ENCODE measurements at places on chromosomes 16 and 17.
A peak's percentile ranks its signal among the peaks of the same experiment; 100 is the strongest.

- DNase-seq = no peak
These were observed 108.1 kb downstream of the ADCY9 start for GRCh38 chr16:4008116-4008515.

GRCh38 chr16:21608639-21609328 lies 9.4 kb downstream of the METTL9 start:
- DNase-seq = no peak

DNA sequence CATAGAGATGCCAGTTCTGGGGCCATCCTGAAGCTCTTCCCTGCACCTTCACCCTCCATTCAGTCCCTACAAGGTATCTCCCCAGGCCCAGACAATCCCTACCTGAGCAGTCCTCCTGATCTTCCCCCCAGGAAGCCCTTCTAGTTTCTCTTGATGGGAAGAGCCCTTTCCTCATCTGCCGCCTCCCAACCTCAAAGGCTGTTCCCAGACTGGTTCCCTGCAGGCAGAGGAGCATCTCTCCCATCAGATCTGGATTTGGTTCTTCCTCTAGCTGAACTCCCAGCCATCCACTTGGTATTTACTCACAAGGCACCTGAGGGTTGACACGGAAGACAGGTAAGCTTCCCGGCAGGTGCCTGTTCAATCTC lies 24.6 kb upstream of the PHB1 start:
- no peak for DNase-seq

- no peak for DNase-seq
These were observed 232.0 kb downstream of the SNX29 start for GRCh38 chr16:12208341-12209035.

DNA sequence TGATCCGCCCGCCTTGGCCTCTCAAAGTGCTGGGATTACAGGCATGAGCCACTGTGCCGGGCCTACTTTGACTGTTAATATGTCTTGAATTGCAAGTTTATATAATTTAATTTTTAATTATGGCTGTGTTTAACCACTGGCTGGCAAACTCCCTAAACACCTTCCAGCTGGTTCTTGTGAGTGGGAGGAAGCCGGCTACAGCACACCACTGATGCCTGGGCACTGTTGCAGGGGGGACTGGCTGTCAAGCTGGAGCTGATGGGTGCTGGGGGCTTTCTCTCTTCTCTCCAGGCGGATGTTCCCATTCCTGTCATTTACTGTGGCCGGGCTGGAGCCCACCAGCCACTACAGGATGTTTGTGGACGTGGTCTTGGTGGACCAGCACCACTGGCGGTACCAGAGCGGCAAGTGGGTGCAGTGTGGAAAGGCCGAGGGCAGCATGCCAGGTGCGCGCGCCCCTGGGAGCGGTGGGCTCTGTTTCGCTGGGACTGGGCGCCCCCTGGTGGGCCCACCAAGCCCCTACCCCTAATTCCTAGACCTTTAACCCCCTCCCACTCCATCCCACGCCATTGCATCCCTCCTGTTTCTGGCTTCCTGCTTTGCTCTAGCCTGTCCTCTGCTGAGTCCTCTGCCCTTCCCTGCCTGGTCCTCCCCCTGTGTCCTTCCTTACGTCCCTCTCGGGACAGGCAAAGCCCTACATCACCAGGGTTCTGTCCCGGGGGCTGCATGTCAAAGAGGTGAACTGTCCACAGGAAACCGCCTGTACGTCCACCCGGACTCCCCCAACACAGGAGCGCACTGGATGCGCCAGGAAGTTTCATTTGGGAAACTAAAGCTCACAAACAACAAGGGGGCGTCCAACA lies 9.5 kb downstream of the TBX21 start:
- DNase-seq = no peak

GRCh38 chr17:65618516-65618915 lies 57.1 kb upstream of the AXIN2 start:
- DNase-seq = no peak

- DNase-seq = no peak
These were observed 1.2 kb downstream of the GALK1 start for GRCh38 chr17:75763613-75764416.

GRCh38 chr17:75262112-75262606 lies 480 bp downstream of the MRPS7 start:
- DNase-seq = no peak

- no peak for DNase-seq
These were observed 9.6 kb downstream of the EMC6 start for GRCh38 chr17:3678095-3678820.

GRCh38 chr16:48426244-48427141 lies 41.3 kb upstream of the SIAH1 start:
- no peak for DNase-seq

- no peak for DNase-seq
These were observed 5.6 kb downstream of the PER1 start for GRCh38 chr17:8146381-8147140.

GRCh38 chr17:6035801-6036394 lies 34.3 kb upstream of the WSCD1 start:
- DNase-seq = no peak

DNA sequence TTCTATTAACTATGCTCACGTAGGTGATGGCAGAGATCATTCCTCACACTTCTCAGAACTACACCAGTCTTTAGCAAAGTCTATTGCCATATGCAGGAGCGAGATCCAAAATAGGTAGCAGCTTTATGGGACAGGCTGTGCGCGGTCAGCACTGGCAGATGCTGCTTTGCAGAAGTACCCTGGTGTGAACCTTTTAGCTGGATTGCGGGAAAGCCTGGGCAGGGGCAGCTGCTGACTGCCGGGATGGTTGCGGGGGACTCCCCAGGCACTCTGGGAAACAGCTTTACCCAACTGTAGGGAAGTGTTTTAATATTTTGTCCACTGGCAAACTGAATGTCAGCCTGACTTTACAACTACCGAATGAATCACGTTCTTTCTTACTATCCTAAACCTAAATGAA lies 251.3 kb downstream of the HS3ST3A1 start:
- DNase-seq = no peak

- no peak for DNase-seq
These were observed 21.0 kb downstream of the PMM2 start for GRCh38 chr16:8818504-8819270.

- DNase-seq = no peak
These were observed 40.8 kb downstream of the HS3ST3A1 start for GRCh38 chr17:13560935-13561334.

DNA sequence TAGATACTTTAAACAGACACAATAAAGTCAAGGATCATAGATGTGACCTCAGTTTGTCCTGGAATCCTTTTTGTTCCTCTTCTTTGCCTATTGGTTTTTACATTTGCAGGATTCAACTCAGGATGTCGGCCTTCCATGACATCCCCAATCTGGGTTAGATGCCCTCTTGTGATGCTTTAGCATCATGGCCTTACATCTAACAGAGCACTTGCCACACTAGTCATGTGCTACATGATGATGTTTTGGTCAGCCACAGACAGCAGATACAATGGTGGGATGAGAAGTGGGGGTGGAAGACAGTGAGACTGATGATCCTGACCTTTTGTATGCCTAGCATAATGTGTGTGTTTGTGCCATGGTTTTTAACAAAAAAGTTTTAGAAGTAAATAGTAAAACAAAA lies 1.8 kb upstream of the SYNRG start:
- DNase-seq = no peak

- no peak for DNase-seq
These were observed 449 bp downstream of the SMCR8 start for GRCh38 chr17:18315562-18315922.

- DNase-seq = no peak
These were observed 18.5 kb upstream of the SLC35G3 start for GRCh38 chr17:35212668-35213067.

- DNase-seq = no peak
These were observed 30.9 kb upstream of the BCAS3 start for GRCh38 chr17:60646701-60647100.

DNA sequence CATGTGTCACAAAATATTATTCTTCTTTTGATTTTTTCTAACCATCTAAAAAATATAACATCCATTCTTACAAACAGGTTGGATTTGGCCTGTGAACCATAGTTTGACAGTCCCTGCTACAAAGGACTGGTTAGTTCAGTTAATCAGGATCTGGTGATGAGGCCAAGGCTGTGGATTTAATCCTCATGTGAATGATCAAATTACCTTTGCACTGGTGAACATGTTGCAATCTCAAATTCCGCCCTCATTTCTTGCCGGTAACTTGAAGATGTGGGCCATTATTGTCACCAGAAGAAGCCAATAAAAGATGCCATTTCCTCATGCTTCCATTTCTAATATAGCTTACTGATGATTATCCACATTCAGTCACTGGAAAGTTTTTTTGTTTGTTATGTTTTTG lies 35.3 kb upstream of the YPEL2 start:
- DNase-seq = no peak

DNA sequence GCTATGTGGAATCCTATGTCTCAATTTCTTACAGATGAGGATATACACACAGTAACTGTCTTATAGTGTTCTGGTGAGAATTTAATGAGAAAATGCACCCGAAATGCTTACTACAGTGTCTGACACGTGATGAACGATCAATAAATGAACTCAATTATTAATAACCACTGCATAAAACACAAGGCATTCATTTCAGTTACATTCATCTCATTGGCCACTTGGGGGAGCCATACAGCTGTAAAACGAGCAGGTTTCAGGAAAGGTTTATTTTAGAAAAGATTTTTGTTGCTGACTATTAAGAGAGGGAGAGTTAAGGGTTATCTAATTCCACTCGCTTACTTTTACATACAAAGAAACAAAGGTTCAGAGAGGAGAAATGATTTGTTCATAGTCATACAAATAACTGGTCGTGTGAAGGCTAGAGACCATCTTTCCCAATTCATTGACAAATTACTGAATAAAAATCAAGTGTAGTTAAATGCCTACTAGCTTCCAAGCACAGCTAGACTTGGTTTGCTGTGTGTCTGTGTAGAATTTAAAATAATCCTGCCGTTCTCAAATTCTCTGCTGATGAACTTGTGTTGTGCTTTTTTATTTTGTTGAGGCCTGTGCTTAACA lies 160.1 kb downstream of the MAP2K4 start:
- peak; percentile 2 for DNase-seq

- no peak for DNase-seq
These were observed 26.2 kb downstream of the TBX2 start for GRCh38 chr17:61425682-61426481.

GRCh38 chr17:8893059-8893458 lies 25.6 kb upstream of the PIK3R6 start:
- no peak for DNase-seq

DNA sequence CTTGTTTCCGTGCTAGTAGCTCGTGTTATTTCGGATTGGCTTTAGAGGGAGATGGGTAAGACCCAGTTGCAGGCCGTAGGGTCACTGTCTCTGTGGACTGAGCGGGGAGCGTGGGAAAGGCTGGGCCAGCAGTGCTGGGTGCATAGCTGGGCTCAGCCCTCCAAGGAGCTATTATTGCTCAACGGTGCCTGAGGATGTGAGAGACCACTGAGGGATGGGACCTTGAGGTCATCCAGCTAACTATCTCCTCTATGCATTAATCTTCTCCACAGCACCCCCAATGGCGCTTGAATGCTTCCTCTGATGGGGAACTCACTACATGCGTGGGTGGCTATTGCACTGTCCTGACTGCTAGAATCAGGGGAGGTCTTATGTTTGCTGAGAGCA lies 126.1 kb upstream of the FOXF1 start:
- no peak for DNase-seq

Measured in activated CD4-positive, alpha-beta T cell treated with anti-CD3 and anti-CD28 coated beads for 24 hours (primary cell).